ENCODE measurements at places on chromosomes 7 and 10.

DNA sequence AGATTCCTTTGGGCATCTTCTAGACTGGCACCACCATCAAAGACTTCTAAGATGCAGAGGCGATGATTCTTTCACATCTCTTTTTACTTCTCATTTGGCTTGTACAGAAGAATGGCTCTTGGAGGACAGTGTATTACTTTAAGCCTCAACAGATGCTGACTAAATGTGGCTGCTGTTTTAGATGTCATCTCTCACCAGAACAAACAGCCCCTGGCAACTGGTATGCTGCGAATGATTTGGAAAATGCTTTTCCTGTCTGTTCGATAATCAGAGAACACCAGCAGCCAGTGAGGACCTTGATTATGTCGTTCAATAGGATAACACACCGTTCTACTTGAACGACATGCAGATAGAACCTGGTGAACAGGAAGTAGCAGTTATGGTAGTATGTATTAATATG, 131.8 kb downstream of the RNF216 start:
- no peak for DNase-seq

DNA sequence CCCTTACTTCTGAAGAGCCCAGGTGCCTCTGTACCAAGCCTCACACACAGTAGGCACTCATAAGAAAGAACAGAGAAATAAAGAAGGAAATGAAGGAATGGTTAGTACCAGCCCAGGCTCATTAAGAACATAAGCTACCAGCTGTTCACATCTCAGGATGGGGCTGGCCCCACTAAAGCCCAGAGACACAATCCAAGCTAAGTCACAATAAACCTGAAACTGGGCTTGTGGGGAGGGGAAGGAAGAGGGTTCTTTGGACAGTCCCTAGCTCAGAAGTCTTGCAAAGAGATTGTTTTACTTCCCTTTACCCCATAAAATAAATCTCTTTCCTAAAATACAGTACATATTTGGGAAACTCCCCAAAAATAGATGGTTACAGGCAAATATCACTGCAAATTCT, 24.3 kb downstream of the FBXW4 start:
- DNase-seq, result no peak

- no peak for DNase-seq
Measured at GRCh38 chr7:115693779-115694178, 336.8 kb downstream of the TFEC start.

DNA sequence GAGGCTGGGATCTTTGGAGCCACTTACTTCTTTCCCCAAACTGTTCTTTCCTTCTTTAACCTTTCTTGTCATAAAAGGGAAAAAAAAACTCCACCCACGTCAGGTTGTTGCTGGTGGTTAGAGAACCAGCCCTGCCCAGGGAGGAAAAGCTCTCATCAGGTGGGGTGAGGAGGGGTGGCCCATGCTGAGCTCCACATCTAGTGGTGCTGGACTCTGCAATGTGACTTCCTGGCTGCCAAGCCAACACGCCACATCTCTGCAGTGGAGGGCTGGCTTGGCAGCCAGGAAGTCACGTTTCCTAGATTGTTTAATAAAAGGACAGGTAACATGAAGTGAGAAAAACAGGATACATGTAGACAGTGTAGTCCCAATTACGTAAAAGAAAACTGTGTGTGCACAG, 37.4 kb downstream of the WIPF3 start:
- DNase-seq, result no peak

- no peak for DNase-seq
Measured at GRCh38 chr7:139749545-139749944, 28.3 kb downstream of the HIPK2 start.

DNA sequence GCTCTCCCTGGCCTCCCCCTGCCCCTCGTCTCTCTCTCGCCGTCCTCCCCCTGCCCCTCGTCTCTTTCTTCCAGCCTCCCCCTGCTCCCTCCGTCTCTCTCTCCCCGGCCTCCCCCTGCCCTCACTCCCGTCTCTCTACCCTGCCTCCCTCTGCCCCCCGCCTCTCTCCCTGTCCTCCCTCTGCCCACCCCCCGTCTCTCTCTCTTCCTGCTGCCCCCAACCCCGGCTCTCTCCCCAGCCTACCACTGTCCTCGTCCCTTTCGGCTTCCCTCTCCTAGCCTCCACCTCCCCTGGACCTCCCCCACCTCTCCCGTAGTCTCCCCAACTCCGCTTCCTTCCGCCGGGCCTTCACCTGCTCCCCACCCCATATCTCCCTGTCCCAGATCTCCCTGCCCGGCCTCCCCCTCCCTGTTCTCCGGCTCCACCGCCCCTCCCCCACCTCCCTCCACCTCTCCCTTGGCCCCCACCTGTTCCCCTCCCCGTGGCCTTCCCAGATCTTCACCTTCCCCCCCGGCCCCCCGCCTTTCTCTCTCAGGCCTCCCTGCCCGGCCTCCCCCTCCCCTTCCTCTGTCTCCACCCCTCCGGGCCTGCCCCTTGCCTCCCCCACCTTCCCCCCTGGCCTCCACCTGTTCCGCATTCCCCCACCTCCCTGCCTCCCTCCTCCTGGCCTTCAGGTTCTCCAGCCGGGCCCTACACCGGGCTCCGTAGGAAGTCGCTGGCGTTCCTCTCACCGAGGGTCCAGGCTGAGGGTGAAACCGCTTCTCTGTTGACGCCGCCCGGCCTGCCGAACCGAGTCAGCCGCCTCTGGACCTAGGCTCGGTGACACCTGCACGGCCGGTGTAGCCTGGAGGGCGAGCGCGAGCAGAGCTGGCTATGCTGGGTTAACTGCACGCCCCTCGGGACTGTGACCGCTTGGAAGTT, 1.2 kb downstream of the GET4 start:
- no peak for DNase-seq

DNA sequence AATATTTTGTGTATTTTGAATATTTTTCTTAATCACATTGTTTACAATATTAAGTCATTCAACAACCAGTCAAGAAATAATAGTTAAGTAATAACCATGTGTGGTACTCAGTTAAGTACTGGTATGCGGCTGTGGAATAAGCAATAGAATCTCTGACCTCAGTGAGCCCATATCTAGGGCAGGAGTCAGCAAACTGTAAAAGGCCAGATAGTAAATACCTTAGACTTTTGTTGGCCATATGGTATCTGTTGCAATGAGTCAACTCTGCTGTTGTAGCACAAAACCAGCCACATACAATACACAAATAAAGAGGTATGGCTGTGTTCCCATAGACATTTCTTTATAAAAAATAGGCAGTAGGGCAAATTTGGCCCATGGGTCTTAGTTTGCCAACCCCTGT, 311.6 kb upstream of the SEMA3A start:
- no peak for DNase-seq

GRCh38 chr7:20153999-20154398, 63.2 kb downstream of the MACC1 start:
- DNase-seq, result no peak

GRCh38 chr7:29343399-29343798, 148.8 kb downstream of the CHN2 start:
- DNase-seq, result no peak

DNA sequence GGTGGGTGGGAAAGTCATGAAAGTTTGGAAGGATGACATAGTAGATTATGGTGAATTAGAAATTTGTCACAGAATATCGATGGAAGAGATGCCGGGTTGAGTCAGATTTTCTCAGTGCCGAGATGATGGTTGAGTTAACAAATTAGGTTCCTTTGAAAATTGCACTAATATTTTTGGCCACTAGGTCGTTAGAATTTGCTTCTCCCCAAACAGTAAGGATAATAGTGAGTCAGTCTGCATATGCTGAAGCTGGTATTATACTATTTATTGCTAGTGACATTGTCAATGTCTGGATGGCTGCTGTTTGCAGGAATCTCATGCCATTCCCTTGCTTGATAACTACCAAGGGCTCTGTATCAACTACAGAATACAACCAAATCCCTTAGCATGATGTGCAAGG, 37.7 kb upstream of the MINDY3 start:
- no peak for DNase-seq

GRCh38 chr10:26468700-26469099, 30.6 kb downstream of the APBB1IP start:
- no peak for DNase-seq

DNA sequence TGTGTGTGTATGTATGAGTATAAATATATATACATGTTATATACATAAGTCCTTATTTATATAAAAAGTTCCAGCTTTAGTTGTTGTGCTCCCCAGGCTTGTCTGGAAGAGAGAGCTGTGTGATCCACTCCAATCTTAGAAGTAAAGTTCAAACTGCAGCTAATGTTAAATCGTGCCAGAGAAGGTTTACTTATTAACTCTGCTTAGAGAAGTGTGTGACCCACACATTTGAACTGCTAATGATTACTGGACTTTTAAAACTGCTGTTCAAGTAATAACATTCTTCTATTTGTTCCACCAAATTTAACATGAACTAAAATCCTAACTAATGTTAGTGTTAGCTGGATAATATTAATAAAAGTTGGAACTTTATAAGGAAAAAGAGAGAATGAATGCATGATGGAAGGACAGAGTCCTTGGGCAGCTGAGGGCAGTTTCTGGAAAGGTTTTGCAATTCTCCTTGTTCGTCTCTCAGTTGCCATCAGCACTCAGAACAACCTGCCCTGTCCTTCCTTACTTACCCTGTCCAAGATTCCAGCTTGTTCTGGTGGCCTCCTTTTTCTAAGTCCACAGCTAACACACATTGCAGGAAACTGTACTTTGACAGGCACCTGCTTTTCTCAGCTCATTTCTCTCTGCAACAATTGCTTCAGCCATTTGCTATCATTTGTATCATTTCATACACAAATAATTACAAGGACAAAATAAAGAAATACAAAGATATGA, 162.6 kb downstream of the FAM107B start:
- no peak for DNase-seq

DNA sequence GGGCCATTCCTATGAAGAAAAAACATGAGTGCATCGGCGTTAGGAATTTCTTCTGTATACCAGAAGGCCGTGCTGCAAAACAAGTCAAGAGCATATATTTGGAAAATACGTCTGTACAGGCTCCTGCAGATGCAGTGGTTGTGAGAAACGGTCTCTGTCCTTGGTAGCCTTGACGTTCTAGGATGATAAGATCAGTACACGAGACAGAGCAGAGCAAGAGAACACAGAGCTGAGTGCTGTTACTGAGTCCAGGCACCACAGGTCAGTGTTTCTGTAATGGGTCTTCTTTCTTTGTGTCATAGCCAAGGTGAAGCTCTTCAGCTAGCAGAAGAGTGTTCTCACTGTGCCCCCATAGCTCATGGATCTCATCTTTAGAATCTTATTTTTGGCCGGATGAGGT, 62.8 kb downstream of the WDR37 start:
- no peak for DNase-seq

DNA sequence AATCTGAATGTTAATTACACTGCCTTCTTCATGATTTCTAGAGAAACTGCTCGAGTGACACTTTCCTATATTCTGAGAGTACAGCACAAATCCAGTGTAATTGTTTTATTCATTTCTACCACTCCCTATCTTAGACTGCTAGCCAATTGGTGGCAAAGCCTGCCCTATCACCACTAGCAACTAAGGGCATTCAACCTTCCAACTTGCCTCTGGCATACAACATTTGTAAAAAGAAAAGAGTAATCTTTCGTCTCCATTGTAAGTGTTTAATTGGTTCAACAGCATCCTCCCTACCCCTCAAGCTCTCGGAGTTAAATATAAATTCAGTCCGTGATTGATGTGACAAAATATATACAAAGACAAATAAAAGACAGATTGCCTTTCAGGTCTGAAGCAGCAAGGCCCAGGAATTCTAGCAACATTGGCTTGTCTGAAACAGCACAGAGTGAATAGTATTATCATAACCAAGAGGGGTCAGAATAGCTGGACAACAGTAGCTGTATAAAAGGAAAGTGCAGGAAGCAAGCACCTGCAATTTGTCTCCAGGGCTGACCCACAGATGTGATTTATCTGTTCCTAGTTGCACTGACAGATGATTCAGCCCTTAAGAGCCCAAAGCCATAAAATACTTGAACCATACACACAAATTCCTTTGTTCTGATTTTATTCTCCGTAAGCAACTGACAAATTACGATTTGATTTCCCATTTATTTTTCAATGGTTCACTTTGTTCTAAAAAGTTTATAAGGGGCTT, 47.6 kb upstream of the ANKRD1 start:
- no peak for DNase-seq

GRCh38 chr10:125057158-125058001, 103.0 kb downstream of the CTBP2 start:
- DNase-seq, result no peak

- no peak for DNase-seq
Measured at GRCh38 chr10:3668276-3668965, 116.6 kb downstream of the KLF6 start.

DNA sequence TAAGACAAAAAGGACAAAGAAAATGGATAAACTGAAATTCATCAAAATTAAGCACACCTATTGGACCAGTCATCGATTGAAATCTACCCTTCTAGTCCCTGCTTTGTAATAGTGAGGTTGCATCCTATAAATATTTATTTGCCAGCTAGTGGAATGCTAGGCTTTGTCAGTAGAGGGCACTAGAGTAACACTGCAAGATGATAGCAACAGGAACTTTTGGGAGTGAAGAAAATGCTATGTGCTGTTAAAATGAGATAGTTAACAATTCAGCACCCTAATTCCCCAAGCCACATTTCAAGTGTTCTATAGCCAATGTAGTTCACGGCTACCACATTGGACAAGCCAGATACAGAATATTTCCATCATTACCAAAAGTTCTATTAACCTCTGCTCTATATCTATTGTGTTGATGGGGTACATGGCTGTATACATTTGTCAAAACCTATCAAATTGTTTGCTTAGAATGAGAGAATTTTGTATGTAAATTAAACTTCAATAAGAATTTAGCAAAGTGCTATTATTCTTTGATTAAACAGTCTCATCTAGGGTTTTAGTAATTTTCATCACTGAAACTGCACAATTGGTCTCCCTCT, 69.8 kb downstream of the LSMEM1 start:
- DNase-seq, result peak; percentile 46

DNA sequence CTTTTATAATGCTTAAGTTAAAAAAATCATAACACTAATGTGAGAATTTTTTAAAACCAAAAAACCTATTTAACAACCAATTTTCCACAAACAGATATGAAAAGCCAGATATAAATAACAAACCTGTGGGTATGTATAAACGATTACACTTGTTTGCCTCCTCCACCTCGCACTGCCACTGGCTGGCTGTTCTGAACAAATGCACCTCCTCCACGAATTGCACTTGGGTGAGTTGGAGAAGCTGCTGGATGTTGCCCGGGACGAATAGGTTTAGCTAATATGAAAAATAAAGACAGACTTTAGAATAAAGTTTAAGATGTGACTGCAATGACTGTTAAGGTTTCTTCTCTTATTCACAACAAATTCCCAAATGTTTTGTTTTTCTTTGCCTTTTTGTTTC, 40.8 kb downstream of the KIF5B start:
- DNase-seq, result no peak

GRCh38 chr7:149007146-149007545, 21.2 kb downstream of the PDIA4 start:
- DNase-seq, result no peak

GRCh38 chr10:48821692-48822091, 117.9 kb downstream of the LRRC18 start:
- no peak for DNase-seq

GRCh38 chr10:7258948-7259523, 151.8 kb downstream of the SFMBT2 start:
- no peak for DNase-seq
